Activated CD4-positive, alpha-beta T cell treated with anti-CD3 and anti-CD28 coated beads, Interleukin-2, amount 50 U/mL, for 48 hours (primary cell): ENCODE measurements at places on chromosomes 12 and 14.

DNA sequence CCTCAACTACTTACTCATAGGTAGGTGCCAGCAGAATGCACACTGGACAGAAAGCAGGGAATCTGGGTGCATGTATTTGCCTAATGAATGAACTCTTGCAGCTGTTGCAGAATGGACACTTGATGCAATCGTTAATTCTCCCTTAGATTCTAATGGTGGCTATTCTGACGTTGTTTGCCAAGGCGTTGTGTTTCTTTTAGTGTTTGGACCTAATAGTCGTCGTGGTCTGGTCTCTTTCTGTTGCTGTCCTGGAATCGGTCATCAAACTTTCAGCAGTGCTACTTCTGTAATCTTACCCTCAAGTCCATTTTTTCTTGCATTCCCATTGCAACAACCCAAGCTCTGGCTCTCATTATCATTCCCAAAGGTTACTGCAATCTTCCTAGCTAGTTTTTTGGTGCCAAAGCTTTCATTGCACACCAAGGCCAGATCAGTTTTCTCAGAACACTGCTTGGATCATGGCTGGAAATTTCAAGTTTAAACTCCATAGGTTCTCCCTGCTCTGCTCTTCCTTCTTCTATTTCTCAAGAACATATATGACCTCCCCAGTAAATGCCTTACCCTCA, 31.3 kb downstream of the BMP4 start:
- no peak for DNase-seq

DNA sequence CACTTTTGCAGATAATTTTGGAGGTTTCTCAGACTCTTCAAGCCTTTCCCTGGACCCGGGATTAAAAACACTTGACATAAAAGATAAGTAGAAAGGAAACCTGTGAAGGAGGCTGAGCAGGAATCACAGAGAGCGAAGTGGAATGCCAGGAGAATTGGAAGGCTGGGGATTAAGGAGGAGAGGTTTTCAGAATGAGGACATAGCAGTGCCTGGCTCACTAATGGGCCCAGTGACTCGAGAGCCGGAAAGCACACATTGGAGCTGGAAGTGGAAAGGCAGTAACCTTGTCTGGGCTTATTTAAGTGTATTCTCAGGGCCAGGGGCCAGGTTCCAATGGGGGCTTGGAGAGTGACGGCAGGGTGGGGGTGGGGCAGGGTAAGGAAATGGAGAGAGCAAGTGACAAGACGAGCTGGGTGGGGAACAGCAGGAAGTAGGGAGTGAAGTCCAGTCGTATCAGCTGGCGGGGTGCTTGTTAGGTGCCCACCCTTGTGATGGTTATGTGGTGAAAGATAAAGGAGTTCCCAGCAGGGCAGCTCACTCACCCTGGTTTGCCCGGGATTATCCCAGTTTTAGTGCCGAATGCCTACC, 13.1 kb downstream of the EVL start:
- no peak for DNase-seq

DNA sequence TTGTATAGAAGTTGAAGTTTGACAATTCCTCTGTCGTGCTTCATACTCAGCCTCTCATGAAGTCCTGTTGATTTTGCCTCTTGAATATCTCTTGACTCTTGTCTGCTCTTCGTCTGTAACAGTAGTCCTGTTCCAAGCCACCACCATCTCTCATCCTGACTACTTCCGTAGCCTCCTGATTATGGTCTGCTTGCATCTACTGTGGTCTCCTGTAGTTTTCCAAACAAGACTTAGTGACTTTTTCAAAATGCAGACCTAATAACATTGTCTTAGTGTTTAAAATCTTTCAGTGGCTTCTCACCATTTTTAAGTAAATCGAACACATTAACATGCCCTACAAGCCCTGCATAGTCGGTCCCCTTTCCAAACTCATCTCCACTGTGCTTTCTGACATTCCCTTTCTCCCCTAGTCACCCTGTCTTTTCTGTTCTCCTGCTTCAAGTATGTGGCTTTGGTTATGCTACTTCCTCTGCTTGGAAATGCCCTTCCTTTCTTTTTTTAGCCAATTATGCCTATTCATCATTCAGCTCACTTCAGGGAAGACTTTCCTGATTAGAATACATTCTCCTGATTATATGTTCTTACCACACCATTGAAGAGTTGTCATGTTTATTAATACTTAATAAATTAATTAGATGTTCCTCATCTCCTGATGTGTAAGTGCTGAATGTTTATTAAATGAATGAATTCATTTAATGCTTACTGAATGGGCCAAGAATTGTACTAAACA, 2.0 kb downstream of the SCYL2 start:
- no peak for DNase-seq

GRCh38 chr14:100617410-100618317, 30.4 kb upstream of the BEGAIN start:
- DNase-seq: no peak

DNA sequence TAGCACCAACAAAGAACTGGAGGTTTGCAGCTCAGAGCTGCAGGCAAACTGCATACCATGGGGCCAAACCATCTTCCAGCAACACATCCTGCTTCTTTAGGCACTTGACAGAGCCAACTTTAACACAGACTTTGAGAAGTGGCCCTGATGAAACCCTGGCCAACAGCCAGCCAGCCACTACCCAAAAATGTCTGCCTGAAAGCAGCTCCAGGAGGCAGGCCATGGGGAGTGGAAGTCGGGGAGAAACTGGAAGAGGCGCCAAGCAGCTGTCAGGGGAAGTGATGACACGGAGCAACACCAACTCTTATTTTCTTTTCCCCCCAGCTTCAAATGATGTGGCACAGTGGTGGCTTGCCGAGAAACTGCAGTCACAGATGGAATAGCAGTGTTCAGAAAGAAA, 110.9 kb upstream of the PLXNC1 start:
- DNase-seq: no peak

DNA sequence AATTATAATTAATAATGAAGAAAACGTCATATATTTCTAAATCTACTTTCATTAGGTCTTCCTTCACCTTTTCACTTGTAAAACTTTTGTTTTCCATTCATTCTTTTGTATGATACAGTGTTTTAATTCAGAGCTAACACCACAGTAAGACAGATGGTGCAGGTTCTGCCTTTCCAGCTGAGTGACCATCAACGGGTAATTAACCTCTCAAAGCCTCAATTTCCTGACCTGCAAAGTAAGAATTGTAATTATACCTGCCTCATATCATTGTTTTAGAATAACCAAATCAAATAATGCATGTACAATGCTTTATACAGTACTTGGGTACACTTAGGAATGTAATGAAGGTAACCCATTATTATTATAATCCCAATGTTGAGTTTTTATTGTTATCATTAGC, 157.6 kb downstream of the FOXA1 start:
- no peak for DNase-seq

DNA sequence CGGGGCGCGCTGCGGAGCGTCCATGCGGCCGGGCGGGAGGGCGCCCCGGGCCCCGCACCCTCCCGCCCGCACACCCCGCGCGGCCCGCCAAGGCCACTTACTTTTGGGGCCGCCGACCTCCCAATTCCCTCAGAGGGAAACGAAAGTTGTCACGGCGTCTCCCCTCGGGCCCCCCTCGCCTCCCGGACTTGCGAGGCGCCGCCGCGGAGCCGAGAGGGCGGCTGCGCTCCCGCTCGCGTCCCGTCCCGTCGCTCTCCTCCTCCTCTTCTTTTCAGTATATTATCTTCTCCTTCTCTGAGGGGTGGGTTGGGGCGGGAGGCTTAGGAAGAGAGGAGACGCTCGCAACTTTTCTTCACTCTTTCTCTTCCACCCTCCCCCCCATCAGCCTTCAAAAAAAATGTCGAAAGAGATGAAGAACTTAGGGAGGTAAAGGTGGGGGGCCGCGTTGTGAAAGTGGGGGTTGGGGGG, 613 bp downstream of the DUSP16 start:
- peak; percentile 30 for DNase-seq

GRCh38 chr12:97200181-97200580, 262.4 kb upstream of the RMST start:
- DNase-seq: no peak

- DNase-seq: no peak
Observed at GRCh38 chr12:71135812-71136176, 22.0 kb downstream of the TSPAN8 start.

DNA sequence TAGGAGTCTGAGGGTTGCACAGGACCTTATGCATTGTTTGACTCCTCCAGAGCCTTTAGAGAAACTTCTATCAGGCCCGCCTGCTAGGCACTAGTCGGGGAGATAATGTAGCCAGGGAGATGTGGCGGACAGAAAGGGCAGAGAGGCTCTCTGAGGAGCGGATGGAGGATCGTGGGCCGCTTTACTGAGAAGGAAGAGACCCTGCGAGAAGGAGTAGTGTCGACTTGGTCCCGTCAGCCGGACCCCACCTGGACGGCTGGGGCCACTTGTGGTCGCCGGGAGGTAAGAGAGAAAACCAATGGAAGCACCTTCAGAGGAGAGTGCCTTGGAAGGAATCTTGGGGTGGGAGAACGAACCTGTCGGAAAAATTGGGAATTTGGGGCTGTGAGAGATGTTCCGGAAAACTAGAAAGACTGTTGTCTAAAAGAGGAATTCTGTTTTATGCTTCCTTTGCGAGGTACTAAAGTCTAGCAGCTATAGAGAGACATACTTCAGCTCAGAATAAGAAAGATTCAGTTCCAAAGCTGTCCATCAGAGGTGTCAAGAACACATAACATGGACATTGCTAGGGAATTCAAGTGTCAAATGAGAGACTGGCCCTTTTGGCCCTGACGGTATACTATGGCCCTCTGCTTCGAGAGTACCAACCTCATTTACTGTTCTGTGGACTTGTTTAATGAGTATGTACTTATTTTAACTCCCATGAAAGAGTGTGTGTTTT, 660 bp upstream of the MCRS1 start:
- no peak for DNase-seq

- no peak for DNase-seq
Observed at GRCh38 chr12:69936766-69937165, 111.7 kb downstream of the MYRFL start.

DNA sequence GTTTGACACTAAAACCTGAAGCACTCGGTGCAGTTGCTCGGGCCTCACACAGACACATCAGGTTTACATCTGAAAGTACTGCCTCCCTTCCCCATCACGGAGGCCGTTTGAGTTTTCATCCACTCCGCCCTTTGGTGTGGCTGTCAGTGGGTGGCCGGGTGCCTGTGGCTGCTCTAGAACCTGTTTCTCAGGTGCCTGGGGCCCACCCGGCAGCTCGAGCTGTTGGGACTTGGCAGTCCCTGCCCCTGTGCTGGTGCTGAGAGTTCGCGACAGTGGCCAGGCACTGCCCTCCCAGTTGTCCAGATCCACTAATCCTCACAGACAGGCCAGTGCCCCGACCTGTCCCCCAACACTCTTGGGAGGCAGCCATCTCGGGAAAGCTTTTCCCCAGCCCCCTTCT, 22.4 kb downstream of the XRCC3 start:
- no peak for DNase-seq

- no peak for DNase-seq
Observed at GRCh38 chr14:45246691-45247090, 6.3 kb downstream of the MIS18BP1 start.

GRCh38 chr12:52579468-52580465, 6.1 kb upstream of the KRT74 start:
- DNase-seq: no peak

GRCh38 chr12:32273712-32274111, 125.6 kb upstream of the FGD4 start:
- no peak for DNase-seq

GRCh38 chr12:115451780-115452736, 768.1 kb upstream of the TBX3 start:
- DNase-seq: no peak

- DNase-seq: no peak
Observed at GRCh38 chr14:38282936-38283335, 27.0 kb upstream of the CLEC14A start.

DNA sequence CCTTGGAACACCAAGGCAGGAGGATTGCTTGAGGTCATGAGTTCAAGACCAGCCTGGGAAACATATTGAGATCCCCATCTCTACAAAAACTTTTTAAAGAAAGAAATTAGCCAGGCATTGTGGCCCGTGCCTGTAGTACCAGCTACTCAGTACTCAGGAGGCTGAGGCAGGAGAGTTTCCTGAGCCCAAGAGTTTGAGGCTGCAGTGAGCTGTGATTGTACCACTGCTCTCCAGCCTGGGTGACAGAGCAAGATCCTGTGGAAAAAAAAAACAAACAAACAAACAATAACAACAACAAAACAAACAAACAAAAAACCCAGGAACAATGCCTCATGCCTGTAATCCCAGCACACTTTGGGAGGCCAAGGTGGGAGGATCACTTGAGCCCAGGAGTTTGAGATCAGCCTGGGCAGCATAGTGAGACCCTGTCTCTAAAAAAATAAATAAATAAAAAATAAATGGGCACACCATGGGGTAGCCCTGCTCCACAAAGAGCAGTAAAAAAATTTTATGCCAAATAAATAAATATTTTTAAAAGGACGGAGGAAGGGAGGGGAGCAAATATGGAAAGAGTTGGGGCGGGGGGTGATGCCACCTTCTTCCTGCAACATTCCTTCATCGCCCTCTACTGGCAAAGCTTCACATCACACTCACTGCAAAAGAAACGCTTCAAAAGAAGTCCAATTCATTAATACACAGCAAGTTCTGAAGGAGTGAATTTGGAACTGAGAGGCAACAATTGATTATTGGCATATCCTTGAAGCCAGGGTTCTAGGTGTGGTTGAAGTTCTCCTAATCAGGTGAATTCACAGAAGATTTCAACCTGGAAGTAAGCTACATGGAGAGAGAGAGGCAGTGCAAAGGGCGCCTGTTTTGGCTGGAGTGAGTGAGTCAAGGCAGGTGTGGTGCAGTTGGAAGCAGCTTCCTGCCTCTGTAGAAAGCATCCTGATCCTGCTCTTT, 8.8 kb upstream of the GNPTAB start:
- peak; percentile 70 for DNase-seq

DNA sequence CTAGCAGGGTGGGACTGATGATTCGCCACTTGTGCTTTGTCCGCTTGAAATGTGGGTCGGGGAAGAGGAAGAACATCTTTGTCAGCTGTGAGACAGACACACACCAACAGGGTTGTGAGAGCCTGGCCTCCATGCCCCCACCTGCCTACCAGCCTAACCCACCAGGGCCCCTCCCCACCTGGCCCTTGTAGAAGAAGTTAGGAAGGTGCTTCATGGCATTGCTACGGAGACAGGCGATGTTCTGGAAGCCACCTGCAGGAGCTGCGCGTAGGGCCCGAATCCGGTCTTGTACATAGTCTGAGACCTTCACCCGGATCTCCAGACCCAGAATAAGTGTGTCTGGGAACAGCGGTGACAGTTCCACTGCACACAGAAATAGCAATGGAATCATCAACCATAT, 2.3 kb downstream of the METTL1 start:
- no peak for DNase-seq

- no peak for DNase-seq
Observed at GRCh38 chr12:7109572-7109920, 532 bp upstream of the C1RL start.

- no peak for DNase-seq
Observed at GRCh38 chr12:40942326-40942725, 245.8 kb upstream of the PDZRN4 start.

DNA sequence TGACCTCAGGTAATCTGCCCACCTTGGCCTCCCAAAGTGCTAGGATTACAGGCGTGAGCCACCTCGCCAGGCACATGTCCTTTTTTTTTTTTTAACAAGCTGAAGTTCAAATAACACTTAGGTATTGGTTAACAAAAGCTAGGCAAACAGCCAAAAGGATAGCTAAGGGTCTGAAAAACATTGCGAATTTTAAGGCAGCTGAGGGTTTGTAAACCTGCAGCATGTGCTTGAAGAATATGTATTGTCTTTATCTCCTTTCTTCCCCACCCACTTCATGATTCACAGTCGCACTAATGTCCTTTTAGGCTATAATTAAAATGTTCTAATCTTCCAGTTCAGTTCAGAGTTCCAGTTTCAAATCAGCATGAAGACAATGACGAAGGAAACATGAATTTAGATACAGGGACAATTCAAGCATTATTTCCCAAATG, 30.1 kb upstream of the CERS5 start:
- no peak for DNase-seq
